ENCODE measurements at places on chromosomes 6 and 20. TPM values are rescaled to one million over a fixed set of nuclear protein-coding genes. Genes with fewer than 3 reads are reported as not detected.

Gene MTCH1
- total RNA-seq = 176 TPM

Gene C20orf202
- not detected for total RNA-seq

Gene METTL24
- total RNA-seq = 0.06 TPM

Gene KIF6
- not detected for total RNA-seq

Gene BMP2
- total RNA-seq = 13.8 TPM

Gene ERVFRD-1
- 0.16 TPM for total RNA-seq

Gene FRMD1
- total RNA-seq = not detected

Gene TEAD3
- total RNA-seq = 0.31 TPM

Gene LINC00237
- not detected for total RNA-seq

Gene SLC12A5
- 0.81 TPM for total RNA-seq

Gene MOCS1
- 15.1 TPM for total RNA-seq

Gene RSPO3
- total RNA-seq = under 0.01 TPM

Gene PM20D2
- total RNA-seq = 4.4 TPM

Gene COL12A1
- total RNA-seq = 71.2 TPM

Gene KCNG1
- total RNA-seq = 3.4 TPM

Gene SUMO4
- total RNA-seq = 0.65 TPM

Gene PRSS35
- total RNA-seq = 0.16 TPM

Gene CLPSL1
- not detected for total RNA-seq

Gene HLA-DPA1
- total RNA-seq = 10.8 TPM

Gene LBP
- total RNA-seq = not detected

All from bladder microvascular endothelial cell (primary cell).